Neural crest cell (in vitro differentiated cells): ENCODE measurements at places on chromosomes 6 and 20. TPM values are rescaled to one million over a fixed set of nuclear protein-coding genes. Genes with fewer than 3 reads are reported as not detected.

GRCh38 chr6:43488667-43489276 is 11.4 kb downstream of the TJAP1 start:
- no peak for DNase-seq
- peak overlapping the region; percentile 48 for H3K27ac ChIP-seq
- H3K36me3 ChIP-seq: no peaks in the 10 kb centered on the region

DNA sequence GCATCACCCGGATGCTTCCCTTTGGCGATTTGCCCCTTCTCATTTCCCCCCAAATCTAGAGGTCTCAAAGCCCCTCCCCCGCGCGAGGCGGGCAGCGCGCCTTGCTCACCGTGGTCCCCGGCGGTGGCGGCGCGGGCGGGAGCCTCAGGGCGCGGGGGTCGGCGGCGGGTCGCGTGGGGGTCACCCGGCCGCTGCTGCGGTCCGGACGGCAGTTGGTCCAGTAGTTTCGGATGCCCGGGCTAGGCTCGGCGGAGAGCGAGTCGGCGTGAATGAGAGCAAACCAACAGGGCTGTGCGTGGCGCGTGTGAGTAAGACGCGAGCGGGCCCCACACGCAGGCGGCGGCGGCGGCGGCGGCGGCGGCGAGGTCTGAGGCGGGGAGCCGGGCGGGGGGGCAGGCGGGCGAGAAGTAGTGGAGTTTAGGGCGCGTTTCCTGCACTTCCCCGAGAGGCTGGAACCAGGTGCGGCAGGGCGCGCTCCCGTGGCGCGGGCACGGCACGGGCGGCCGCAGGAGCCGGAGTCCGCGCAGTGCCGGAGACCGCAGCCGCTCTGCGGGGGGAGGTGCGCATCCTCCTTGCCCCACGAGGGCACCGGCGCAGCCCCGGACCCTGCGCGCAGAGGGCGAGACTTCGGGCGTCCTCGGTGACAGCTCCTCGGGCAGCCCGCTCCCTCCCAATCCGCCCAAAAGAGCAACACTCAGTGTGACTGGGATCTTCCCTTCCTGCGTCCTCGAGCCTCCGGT is 567 bp downstream of the HS3ST5 start:
- H3K27ac ChIP-seq: no peak overlapping the region
- DNase-seq: peak; percentile 6
- H3K4me3 ChIP-seq: peak overlapping the region; percentile 90
- H3K36me3 ChIP-seq: no peaks in the 10 kb centered on the region

DNA sequence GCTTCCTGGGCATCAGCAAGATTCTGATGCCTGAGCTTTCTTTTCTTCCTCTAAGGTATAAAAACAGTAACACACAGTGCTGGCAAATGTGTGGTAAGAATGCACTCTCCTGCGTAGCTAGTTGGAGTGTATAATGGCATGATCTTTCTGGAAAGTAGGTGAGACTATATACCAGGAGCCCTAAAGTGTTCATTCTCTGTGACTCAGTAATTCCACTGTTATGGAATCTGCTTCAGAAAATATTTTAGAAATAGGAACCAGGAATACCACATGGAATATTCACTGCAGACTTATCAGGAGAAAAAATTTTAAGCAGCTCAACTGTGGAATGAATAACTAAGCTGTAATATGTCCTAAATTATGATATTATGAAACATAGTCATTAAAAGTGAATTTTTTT is 16.9 kb upstream of the CSE1L start:
- DNase-seq: no peak
- H3K27ac ChIP-seq: no peak overlapping the region
- H3K27me3 ChIP-seq: no peaks in the 10 kb centered on the region
- peaks cover 4% of the 10 kb centered on the region for H3K36me3 ChIP-seq

DNA sequence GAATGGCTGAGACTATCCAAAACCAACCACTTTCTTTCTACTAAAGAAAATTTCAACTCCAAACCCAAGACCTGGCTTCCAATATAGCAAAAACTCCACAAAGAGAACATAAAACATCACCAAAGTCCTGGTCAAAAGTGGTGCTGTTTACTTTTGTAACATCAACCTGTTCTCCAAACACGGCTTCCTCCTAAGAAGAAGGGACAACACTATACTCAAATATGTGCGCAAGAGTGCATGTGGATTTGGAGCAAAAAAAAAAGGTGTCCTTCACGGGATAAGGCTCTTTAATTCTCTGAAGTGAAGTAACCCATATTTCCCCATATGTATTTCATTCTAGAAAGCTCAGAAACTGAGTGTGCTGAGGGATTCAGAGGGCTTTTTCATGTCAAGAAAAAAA is 6.6 kb downstream of the B4GALT5 start:
- H3K36me3 ChIP-seq: no peaks in the 10 kb centered on the region
- no peak overlapping the region for H3K27ac ChIP-seq
- DNase-seq: no peak
- peak overlapping the region; percentile 10 for H3K4me3 ChIP-seq
- no peaks in the 10 kb centered on the region for H3K27me3 ChIP-seq

DNA sequence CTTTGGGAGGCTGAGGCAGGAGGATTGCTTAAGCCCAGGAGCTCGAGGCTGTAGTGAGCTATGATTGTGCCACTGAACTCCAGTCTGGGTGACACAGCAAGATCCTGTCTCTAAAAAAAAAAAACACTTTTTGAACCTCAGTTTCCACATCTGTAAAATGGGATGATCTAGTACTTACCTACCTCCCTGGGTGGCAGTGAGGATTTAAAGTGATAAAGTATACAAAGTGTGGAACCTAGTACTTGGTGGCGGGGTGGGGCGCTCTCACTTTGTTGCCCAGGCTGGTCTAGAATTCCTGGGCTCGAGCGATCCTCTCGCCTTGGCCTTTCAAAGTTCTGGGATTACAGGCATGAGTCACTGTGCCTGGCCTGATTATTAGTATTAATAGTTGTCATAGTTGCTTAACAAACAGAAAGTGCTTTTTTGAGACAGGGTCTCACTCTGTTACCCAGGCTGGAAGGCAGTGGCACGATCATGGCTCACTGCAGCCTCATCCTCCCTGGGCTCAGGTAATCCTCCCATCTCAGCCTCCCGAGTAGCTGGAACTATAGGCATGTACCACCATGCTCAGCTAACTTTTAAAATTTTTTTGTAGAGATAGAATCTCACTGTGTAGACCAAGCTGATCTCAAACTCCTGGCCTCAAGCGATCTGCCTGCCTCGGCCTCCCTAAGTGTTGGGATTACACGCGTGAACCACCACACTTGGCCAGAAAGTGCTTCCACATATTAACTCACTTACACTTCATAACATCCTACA is 7.0 kb upstream of the PLTP start:
- H3K4me1 ChIP-seq: no peaks in the 10 kb centered on the region
- no peak overlapping the region for H3K27ac ChIP-seq
- no peaks in the 10 kb centered on the region for H3K36me3 ChIP-seq
- H3K27me3 ChIP-seq: peaks cover 17% of the 10 kb centered on the region
- no peak overlapping the region for H3K4me3 ChIP-seq

DNA sequence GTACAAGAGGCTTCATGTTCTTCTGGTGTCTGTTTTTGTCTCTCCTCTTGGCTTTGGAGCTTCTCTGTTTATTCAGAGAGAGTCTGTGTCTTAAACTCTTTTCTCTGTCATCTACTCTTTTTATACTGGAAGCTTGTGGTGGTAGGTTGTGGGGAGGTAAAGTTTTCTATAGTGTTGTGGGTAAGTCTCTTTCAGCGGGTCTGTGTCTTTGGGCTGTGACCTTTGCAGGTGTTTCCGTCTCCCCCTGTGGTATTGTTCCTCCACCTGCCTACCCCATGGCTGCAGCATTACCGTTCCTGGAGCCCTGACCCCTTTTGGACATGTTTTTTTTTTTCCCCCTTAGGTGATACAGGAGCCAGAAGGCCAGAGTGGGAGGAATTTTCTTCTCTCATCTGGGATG is 37.9 kb upstream of the FERMT1 start:
- H3K4me3 ChIP-seq: no peak overlapping the region
- no peak overlapping the region for H3K27ac ChIP-seq
- no peaks in the 10 kb centered on the region for H3K4me1 ChIP-seq
- peaks cover 8% of the 10 kb centered on the region for H3K27me3 ChIP-seq
- H3K36me3 ChIP-seq: peaks cover 10% of the 10 kb centered on the region
- DNase-seq: no peak

DNA sequence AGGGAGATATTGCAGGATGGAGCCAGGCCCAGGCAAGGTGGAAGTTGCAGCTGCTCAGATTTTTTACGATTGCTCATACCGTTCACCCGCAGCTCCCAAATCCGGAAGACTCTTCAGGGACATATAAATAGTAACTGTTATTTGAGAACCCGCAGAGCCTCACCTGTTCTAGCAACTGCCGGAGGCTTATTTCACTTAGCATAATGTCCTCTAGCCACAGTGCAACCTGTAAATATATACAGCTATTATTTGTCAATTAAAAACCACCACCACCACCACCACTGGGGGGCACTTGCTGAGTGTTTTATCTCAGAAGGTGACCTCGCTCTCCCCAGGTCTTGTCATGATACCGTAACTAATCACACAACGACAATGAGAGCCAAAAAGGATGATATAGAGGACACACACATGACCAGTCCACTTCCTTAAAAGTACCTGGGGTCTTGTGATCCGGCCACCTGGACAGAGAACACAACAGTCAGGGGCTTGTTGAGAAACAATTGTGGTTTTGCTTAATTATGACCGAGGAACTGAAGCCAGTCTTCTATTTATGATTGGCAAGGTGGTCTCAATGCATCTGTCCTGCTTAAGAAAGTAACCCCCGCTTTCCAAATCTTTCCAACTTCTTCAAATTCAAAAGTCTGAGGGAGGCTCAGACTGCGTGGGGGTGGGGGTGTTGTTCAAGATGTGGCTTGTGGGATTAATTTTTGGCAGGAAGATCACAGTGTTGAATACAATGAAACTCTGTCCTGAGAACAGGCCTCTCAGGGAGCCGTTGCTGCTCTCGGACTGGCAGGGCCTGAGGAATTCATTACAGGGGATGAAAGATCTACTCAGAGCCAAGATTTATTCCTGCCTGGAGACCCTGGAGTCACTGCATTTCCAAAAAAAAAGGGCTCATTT is 107.7 kb upstream of the PRND start:
- no peaks in the 10 kb centered on the region for H3K36me3 ChIP-seq
- H3K27ac ChIP-seq: peak overlapping the region; percentile 93
- no peaks in the 10 kb centered on the region for H3K27me3 ChIP-seq
- H3K4me3 ChIP-seq: peak overlapping the region; percentile 22
- peak; percentile 25 for DNase-seq
- peaks cover 17% of the 10 kb centered on the region for H3K4me1 ChIP-seq

- no peak overlapping the region for H3K27ac ChIP-seq
- H3K27me3 ChIP-seq: no peaks in the 10 kb centered on the region
- H3K4me3 ChIP-seq: no peak overlapping the region
- DNase-seq: no peak
- peaks cover 17% of the 10 kb centered on the region for H3K4me1 ChIP-seq
Measured at GRCh38 chr20:24667689-24668383, 198.4 kb downstream of the SYNDIG1 start.

- H3K4me3 ChIP-seq: no peak overlapping the region
- H3K36me3 ChIP-seq: peaks cover 11% of the 10 kb centered on the region
- H3K27me3 ChIP-seq: no peaks in the 10 kb centered on the region
- DNase-seq: no peak
- H3K4me1 ChIP-seq: no peaks in the 10 kb centered on the region
Measured at GRCh38 chr6:28336284-28337120, 554 bp upstream of the ZSCAN31 start.

Gene TLDC2
- not detected in 2 replicates for total RNA-seq
